IMR-90 (cell line): ENCODE measurements at places on chromosomes 3 and 15. TPM values are rescaled to one million over a fixed set of nuclear protein-coding genes. Genes with fewer than 3 reads are reported as not detected.

Gene EFCC1
- not detected in 2 replicates for total RNA-seq

Gene TMEM40
- not detected in 2 replicates for total RNA-seq

Gene CHCHD4
- total RNA-seq, result 9.0 and 12.2 TPM in 2 replicates

Gene ISLR
- total RNA-seq, result under 0.01 TPM in 2 replicates

Gene CHRFAM7A
- 0.18 TPM in 1 of 2 replicates, not detected in the other for total RNA-seq

Gene MTHFS
- total RNA-seq, result 6.3 and 8.3 TPM in 2 replicates

Gene FEM1B
- total RNA-seq, result 47.2 and 51.4 TPM in 2 replicates

Gene RTP1
- not detected in 2 replicates for total RNA-seq

Gene CTSH
- total RNA-seq, result 5.6 and 11.7 TPM in 2 replicates

Gene TUBGCP5
- total RNA-seq, result 19.4 and 20.0 TPM in 2 replicates

Gene SHF
- total RNA-seq, result 1.8 and 2.2 TPM in 2 replicates

Gene EPB42
- total RNA-seq, result not detected in 2 replicates

Gene GATM
- total RNA-seq, result 0.18 and 0.28 TPM in 2 replicates

Gene SLC2A2
- total RNA-seq, result not detected in 2 replicates
